Cerebellum (tissue), 4 donors: ENCODE measurements at places on chromosomes 5 and 9. TPM values are rescaled to one million over a fixed set of nuclear protein-coding genes. Genes with fewer than 3 reads are reported as not detected.

DNA sequence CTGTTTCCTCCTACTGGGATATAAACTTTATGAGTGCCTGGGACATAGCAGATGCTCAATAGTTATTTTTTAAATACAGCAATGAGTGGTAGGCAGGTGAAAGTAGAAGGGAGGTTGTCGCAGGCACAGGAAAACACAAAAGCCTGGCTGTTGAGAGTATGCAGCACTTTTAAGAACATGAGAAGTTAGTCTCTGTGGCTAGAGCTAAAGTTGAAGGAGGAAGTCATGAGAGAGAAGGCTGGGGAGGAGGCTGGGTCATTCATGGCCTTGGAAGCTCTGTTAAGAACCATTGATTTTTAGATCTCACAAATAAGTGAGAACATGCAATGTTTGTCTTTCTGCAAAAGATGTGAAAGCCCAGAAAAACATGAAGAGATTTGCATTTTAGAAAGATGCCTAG is 126.7 kb downstream of the PRKACG start:
- no peak for DNase-seq

DNA sequence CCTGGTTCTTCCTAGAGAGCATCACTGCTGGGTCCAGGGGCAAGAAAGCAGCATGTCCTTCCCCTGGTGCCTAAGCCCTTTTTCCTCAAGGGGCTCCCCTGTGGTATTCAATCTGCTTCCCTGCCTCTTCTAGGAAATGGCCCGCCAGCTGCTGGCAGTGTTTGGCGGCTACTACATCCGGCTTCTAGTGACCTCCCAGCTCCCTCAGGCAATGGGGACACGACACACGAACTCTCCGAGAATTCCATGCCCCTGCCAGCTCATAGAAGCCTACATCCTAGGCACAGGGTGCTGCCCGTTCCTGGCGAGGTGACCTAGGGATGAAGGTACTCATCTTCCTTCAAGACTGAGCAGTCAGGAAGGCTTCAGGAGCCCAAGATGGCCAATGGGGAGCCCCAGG is 14.6 kb downstream of the TEX53 start:
- DNase-seq = no peak

GRCh38 chr9:99076483-99077171 is 28.3 kb upstream of the TGFBR1 start:
- no peak for DNase-seq

GRCh38 chr5:143074414-143074996 is 304.3 kb downstream of the ARHGAP26 start:
- DNase-seq = no peak

GRCh38 chr9:81578606-81579005 is 110.7 kb downstream of the TLE1 start:
- DNase-seq = no peak

DNA sequence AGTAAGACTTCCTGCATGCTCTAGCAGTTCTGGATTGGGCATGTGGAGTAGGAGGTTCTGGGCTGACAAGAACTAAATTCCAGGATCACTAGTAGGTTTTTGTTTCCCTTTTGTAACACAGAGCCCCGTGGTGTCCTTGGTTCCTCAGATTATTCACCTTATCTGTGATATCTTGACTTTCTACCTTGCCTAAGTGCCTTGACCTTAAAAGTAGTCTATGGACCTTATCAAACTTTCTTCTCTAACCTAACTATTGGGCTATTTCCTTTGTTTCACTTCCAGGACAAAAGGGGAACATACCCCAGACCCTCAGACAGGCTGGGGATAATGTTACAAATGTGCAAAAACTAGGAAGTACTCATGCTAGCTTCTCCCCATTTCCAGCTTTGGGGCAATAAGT is 595.3 kb downstream of the PSAT1 start:
- DNase-seq = no peak

DNA sequence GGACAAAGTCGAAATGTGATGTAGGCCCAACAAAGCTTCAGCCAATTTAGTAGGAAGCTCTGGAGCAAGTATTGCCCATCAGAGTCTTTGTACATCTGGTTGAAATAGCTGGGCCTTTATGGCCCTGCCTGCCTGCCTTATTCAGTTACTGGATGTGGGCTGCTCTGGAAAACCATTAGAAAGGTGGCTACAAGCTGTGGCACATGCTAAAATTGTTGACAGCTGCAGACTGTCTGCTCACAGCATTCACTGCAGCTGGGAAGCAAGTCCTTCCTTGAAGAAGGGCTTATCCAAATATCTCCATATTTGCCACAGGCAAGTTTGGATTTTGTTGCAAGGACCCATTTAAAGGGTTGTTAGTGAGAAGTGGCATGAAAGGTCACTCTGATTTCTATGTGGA is 24.4 kb downstream of the SMIM15 start:
- DNase-seq = no peak

DNA sequence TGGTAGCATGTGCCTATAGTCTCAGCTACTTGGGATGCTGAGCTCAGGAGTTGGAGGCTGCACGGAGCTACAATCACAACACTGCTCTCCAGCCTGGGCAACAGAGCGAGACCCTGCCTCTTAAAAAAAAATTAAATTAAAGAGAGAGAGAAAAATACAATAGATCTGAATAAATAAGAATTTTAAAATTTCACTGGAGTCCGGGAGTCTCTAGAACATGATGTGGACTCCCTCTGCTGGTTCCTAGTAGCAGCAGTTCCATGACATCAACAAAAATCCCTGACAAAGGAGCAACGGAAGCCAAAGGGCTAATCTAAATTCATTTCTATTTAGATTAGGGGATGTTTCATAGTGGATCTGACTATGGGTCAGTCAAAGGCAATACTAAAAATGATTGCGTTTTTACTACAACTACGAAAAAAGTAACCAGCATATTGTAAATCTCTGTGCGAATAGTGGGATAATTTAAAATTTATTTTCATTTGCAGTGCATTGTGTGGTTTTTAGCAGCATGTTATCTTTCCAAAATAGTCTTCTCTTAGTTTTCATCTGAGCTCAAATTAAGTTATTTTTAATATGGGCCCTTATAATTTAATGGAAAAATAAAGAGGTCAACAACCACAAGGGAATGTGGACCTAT is 6.7 kb downstream of the INIP start:
- peak; percentile 40 for DNase-seq

DNA sequence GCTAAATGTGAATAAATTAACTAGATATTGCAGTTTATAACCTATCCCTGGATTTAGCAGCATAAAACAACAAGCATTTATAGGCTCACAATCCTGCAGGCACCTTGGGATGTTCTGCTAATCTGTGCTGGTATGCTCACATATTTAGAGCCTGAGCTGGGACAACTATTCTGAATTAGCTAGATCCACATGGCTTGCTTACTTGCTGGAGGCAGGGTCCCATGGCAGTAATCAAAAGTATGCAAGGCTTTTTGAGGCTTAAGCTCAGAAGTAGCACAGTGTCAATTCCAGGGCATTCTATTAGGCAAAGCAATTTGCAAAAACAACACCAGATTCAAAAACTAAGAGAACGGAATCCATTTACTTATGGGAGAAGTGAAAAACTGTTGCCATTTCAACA is 745.0 kb upstream of the ACO1 start:
- no peak for DNase-seq

DNA sequence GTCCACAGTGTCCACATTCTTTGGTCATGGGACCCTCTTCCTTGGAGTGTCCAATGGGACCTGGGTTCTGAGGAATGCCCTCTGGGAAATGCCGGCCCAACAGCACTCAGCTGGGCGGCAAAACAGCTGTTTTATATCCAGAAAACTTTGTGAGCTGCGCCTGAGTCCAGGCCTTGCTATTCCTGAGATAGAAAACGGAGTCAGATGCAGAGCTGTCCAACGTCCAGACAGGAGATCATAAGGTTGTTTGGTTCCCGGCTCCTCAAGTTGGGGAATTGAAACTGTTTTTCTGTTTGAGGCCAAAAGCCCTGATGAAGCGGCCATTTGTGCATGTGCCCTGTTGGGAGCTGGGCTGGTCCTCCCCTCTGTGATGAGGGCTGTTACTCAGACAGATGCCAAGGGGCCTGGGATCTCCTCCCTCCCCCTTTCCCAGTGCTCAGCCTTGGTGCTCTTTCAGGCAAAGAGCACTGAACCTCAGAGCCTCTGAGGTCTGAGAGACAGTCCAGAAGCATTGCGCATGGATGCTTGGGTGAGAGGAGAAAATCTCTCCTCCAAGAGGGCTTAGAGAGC is 66.6 kb upstream of the GARNL3 start:
- no peak for DNase-seq

GRCh38 chr9:96183751-96184150 is 118.2 kb downstream of the HSD17B3 start:
- no peak for DNase-seq

DNA sequence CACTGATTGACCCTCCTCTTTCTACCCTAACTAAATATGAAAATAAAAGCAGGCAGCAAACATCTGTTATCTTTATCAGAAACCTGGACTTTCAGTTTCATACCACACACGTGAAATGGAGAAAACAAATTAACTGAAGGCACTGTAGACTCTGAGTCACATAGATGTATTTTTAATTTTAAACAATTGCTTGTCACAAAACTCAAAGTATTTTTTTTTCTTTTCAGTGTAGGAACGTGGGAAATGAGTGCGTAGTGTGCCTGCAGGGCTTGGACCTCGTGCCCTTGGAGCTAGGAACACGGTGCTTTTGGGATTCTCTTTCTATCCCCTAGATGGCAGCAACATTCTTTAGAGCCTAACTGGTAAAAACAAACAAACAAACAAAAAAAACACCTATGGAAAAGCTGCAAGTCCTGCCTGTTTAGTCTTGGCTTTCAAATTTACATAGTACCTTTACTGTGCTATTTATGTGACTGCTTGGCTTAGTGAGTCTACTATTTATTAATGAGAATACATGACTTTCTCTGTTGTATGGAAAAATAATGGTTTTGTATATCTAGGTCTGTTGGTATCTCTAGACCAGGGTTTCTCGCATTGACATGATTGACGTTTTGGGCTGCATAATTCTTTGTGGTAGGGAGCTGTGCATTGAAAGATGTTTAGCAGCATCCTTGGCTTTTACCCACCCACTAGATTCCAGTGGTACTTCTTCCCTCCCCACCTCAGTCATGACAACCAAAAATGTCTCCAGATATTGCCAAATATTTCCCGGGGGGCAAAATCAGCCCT is 16.8 kb upstream of the ACTBL2 start:
- DNase-seq = peak; percentile 12

DNA sequence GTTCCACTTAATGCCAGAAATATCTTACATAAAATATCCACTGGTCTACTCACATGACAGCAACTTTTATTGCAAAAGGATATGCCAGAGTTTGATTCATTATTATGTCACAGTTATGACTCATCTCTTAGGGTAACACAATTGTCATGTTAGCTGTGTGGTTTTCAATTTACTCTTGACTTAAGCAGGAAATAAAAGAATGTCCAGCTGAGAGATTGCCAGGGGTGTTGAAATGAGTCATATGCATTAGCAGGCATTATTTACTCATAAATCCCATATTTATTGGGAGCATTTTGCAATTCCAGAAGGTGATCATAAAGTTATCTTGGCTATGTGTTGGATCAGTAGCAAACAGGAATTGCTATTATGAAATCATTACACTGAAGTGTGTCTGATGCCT is 1164.6 kb upstream of the CDH18 start:
- no peak for DNase-seq

GRCh38 chr5:65923339-65923738 is 3.0 kb upstream of the ERBIN start:
- DNase-seq = no peak

- no peak for DNase-seq
Observed at GRCh38 chr9:23887781-23888180, 61.7 kb upstream of the ELAVL2 start.

GRCh38 chr9:130292106-130292505 is 26.5 kb downstream of the HMCN2 start:
- no peak for DNase-seq

GRCh38 chr5:77444356-77444755 is 47.8 kb downstream of the WDR41 start:
- DNase-seq = no peak

- no peak for DNase-seq
Observed at GRCh38 chr5:95826949-95827891, 4.7 kb upstream of the GLRX start.

DNA sequence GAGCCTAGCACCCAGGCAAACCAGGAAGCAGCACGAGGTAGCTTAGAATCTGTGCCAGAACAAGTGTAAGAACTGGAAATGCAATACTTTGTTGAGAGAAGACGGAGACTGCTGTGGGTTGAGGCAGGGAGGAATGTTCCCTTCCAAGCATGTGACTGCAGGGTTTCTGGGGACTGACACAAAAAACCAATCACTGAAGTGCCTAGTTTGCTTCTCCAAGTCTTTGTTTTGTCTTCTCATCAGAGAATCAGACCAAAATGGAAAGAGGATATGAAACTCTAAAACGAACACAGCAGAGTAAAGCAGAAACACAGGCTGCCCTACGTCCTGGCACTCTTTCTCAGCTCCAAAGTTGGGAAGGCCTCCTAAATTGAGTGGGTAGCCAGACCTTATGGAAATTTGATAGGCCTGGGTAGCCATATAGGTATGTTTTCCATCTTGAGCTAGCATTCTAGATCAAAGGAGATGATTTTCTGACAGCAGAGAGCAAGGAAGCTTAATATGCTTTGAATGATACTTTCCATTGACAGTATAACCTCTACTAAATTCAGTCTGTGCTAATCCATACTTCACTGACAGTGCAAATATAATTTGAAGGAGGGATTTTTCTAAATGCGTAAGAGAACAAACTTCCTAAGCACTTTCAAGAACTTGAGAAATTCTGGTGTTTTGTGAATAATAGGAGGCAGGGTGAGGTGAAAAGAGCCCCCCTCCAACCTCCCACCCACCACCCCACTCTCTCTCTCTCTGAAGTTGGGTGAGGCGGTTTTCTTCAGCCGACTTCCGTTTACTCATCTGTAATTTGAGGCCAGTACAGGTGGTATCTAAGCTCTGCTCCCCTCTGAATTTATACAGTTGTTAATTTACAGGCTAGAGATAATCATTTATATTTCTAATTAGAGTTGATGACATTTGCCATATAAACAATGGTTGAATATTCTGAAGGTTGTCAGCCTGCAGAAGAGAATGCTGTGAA is 5.5 kb downstream of the ADRB2 start:
- no peak for DNase-seq

GRCh38 chr5:93578813-93579691 is 2.0 kb downstream of the NR2F1-AS1 start:
- no peak for DNase-seq

DNA sequence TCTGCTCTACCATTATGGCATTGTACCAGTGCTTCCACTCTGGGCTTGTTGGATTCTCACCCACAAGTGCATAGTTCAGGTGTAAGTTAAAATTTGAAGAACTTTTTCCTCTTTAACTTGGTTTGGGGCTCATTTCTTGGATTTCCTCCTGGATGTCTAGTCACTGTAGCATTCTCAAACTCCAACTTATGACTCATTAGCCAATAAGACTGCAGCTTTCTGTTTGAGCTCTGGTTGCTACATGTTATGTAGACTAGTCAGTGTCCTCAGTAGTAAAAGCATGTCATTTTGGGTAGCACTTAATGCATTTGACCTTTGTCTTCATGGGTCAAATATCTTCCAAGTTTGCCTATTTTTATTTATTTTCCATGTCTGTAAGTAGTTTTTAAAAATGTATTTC is 790.8 kb downstream of the BRINP1 start:
- DNase-seq = no peak

- DNase-seq = no peak
Observed at GRCh38 chr5:131634238-131634637, 791 bp downstream of the RAPGEF6 start.

Gene OCLN
- total RNA-seq = 7.6 TPM

Gene CCT5
- total RNA-seq = 180 TPM

Gene ERGIC1
- total RNA-seq = 59.2 TPM

Gene EQTN
- total RNA-seq = 0.73 TPM

Gene GFI1B
- total RNA-seq = 0.09 TPM

Gene STX17
- total RNA-seq = 19.1 TPM

Gene SPATA6L
- total RNA-seq = 12.0 TPM

Gene SCGB3A2
- total RNA-seq = not detected

Gene HRCT1
- not detected for total RNA-seq

Gene PRR16
- 1.6 TPM for total RNA-seq

Gene LEAP2
- 2.1 TPM for total RNA-seq
